Activated CD4-positive, alpha-beta T cell treated with anti-CD3 and anti-CD28 coated beads for 4 hours (primary cell): ENCODE measurements at places on chromosomes 3 and 15.

- DNase-seq: no peak
These were observed 40.2 kb downstream of the SUCLG2 start for GRCh38 chr3:67614195-67614594.

DNA sequence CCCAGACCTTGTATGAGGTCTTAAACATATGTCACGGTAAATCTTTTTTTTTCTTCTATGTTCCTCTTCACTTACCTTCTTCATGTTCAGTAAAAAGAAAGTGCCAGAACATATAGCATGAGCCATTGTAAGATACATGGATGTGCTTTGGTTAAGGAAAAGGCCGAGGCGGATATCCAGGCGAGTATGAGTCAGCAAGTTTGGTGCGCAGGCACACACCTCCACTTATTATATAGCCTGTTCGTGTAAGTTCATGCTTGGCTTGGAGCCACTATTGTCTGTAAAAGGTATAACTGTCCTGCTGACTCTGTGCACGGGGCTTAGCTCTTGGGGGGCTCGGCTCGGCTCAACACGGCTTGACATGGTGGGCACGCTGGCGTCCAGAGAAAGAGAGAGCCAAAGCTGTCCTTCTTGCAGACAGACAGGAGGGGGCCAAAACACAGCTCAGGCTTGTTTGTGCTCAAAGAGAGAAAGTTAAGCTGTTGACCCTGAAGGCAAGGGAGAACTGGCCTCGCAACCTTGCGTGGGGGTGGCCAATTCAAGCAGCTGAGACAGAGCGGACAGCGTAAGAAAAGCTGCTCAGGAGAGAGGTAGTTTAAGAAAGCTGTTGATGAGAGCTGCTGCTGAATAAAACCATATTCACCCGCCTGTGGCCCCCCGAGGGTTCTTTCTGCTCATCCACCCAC is 251.2 kb downstream of the SLC9A9 start:
- DNase-seq: no peak

GRCh38 chr15:96132126-96132525 is 198.4 kb upstream of the NR2F2 start:
- no peak for DNase-seq

GRCh38 chr3:108486941-108487340 is 23.5 kb downstream of the MYH15 start:
- no peak for DNase-seq

GRCh38 chr15:59349680-59350420 is 22.8 kb downstream of the MYO1E start:
- no peak for DNase-seq

- no peak for DNase-seq
These were observed 30.2 kb downstream of the EIF4E3 start for GRCh38 chr3:71695000-71695482.

DNA sequence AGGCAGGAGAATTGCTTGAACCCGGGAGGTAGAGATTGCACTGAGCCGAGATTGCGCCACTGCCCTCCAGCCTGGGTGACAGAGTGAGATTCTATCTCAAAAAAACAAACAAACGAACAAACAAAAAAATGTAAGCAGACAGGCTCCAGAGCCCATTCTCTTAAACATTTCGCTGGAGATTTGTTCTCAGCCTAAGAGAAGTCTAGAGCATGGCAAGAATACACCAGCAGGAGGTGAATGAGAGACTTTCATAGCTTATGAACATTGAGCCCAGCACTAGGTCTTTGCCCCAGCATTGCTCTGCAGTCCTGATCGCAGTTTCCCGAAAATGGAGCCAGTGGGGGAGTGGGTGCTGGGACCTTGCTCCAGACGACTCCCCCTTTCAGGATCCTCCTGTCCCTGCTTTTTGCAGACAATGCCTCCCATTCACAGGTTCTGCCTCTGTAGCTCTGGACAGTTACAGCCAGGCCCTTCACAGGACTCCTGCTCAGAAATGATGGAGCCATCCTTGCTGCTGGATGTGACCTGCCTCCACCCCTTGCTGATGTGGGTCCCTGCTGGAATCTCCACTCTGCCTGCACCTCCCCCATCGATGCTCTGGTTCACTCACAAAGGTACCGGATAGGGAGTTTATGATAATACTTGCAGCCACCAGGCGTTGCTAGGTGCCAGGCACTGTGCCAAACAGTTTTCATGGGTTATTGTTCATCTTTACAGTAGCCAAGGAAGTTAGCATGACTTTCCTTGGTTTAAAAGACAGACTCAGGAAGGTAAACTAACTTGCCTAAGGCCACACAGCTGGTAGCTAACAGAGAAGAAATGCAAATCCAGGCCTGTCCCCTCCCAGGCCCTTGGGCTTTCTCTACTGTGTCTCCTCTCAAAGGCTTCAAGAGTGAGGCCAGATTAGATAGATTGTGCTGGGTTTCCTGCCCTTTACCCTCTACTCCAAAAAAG is 329.7 kb upstream of the TLE3 start:
- no peak for DNase-seq

GRCh38 chr3:72187131-72187530 is 402.2 kb upstream of the PROK2 start:
- DNase-seq: no peak

GRCh38 chr15:32855942-32856341 is 138.1 kb downstream of the GREM1 start:
- no peak for DNase-seq

DNA sequence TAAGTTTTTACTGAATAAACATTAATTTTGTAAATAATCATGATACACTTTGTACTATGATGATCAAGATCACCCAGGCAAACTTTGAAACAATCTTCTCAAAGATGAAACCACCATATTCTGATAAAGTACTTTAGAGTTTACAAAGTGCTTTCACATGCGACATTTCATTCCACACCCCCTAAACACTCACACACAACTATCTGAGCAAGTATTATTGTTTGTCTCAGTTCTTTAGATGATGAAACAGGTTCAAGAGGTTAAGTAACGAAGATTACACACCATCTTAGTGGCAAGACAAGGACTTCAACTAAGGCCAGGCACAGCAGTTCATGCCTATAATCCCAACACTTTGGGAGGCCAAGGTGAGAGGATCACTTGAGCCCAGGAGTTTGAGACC is 37.6 kb downstream of the ZNF148 start:
- DNase-seq: no peak

- no peak for DNase-seq
These were observed 11.7 kb downstream of the DLG1 start for GRCh38 chr3:197286678-197287077.

- DNase-seq: no peak
These were observed 8.5 kb downstream of the MINDY2 start for GRCh38 chr15:58779554-58779953.

DNA sequence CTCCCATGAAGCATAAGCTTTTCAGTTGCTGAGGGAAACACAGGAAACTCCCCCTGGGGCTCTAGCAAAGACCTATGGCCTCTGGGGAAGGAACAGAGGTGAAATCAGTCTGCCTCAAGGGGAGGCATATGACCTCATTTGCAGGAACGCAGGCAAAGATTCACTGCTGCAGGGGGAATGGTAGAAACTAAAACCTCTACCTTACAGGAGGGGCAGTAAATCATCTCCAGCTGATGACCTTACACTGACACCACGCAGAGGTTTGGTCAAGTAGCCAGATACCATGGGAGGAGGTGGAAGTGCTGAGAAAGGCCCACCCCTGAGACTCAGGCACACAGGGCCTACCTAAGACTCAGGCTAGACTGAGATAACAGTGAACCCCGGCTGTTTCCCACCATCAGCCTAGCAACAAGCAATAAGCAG is 81.1 kb downstream of the RAD18 start:
- DNase-seq: no peak

- peak; percentile 14 for DNase-seq
These were observed 43.9 kb downstream of the PPCDC start for GRCh38 chr15:75067123-75067830.

DNA sequence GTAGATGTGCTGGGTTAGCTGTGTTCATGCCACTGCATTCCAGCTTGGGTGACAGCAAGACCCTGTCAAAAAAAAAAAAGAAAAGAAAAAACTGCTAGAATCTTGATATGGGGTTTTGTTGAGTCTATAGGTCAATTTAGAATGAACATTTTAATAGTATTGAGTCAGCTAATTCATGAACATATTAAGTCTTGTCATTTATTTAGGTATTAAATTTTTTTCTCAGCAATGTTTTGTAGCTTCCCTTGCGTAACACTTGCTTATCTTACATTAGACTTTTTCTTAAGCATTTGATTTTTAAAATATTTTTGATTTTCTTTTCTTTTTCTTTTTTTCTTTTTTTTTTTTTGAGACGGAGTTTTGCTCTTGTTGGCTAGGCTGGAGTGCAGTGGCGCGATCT is 60.7 kb upstream of the GOLGA6B start:
- DNase-seq: no peak

GRCh38 chr15:59371458-59372351 is 966 bp downstream of the MYO1E start:
- DNase-seq: no peak

DNA sequence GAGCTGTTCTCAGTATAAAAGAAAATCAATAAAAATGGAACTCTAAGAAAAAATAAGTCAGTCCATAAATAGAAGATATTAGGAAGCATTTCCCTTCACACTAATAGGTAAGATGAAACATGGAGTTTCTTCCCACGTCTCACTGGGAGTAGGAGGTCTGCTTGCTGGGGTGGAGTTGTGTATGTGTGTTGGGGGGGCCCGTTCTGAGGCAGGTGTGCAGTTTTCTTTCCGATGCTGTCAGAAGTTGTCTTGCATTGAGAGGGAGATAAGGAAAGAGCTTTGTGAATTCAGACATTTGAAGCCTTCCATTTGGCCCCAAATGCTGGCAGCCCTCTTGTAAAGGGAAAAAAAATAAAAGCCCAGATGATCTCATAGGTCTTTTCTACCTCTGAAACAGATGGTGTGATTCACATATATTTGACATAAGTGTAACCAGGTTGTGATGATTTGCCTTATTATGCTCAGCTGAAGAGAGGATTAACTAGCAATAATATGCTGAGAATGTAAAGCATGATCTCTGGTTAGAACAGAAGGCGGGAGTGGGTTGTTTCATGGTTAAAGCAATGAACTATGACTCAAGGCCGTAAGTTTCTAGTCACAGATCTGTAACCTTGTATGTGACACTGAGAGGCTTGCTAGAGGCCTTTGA is 8.8 kb downstream of the RASGRP1 start:
- peak; percentile 35 for DNase-seq

DNA sequence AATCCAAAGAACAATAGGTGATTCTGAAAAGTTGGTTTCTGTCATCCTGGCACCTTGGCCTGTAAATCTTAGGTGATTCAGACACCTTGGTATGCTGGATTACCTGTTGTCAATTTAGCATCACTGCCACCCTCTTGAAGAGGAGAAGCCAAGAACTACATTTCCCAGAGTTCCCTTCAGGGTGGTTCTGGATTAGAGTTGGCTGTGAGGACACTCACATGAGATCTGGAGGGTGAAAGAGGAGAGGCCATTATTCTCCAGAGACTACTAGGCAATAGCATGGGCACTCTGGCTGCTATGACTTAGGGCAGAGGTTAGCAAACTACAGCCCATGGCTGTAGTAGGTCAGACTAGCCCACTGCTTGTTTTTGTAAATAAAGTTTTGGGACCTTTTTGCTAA is 41.7 kb upstream of the CORO2B start:
- DNase-seq: no peak

DNA sequence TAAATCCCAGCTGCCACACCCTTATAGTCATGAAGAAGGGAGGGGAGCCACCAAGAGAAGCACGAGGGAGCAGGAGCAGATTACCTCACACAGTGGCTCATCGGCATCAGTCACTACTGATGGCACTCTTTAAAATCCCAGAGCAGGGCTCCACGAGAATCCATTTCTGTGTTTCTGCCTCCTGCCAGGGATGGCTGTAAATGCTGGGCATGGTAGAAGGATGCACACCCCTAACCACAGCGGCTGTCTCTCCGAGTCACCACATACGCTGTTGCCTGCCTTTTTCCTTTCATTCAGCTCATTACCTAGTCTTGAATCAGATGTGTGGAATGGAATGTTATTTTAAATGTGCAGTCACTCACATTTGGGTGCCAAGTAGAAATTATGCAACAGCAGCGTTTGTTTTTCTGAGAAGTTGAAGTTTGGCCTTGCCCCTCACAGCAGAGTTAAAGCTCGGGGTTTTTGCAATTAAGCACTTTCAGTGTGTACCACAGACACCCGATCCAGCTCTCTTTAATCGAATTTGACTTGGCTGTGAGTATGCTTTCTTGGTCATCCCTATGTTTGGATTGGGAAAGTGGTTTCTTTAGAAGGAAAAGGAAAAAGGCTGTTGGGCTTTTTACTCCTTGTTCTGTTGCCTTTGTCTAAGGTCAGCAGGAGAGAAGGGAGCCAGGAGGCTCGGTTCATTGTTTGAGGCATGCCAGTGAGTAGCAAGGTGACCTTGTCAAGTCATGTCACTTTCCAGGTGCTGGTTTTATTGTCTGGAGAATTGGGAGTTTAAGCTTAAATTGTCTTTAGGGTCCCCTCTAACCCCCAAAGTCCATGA is 284.2 kb upstream of the TPM1 start:
- no peak for DNase-seq

GRCh38 chr15:92656089-92656488 is 514 bp upstream of the FAM174B start:
- no peak for DNase-seq

DNA sequence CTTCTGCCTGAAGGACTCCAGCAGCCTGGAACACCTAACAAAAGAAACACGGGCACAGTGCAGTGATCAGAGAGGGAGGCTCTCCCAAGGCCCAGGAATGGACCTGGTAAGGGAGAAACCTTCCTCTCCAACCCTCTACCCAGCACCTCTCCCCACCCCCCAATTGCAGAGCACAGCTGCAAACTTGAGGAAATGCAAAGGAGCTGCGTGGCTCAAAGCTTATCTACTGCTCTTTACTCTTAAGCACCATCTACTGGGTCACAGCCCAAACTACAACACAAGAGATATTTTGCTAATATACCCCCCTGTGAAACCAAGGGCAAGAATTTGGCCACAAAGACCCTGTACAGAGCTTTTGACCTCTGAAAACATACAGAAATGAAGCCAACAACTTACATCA is 328.3 kb downstream of the OXSM start:
- DNase-seq: no peak

DNA sequence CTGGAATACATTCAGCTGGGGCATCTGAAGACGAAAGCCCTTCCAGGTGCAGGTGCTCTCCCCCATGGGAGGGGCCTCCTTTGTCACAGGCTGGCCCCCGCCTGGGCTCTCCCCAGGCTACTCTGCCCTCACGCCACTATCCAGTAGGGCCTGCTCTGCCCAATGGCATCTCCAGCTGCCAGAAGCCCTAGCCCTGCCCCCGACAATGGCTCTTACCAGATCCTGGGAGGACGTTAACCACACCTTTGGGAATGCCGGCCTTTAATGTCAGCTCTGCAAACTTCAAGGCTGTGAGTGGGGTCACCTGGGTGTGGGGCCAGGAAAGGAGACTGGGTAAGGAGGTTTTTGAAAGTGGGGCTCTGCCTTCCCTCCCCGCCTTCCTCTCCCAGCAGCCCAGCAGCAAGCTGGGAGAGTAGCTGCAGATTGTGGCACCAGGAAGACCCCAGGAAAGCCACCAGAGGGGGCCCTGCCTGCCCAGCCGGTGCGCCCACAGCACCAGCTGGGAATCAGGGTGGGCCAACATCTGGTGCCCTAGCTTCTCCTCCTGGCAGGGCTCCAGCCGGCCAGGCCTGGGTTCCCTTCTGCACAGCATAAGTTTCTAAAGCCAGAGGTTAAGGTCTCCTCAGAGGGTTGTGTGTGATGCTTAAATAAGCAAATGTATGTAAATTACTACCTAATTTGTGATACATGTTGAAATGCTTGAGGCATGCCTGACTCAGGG is 40.4 kb upstream of the SLC41A3 start:
- DNase-seq: no peak

GRCh38 chr3:170180079-170180907 is 1.2 kb downstream of the PHC3 start:
- DNase-seq: no peak
